Muscle of leg (tissue), 16 donors: ENCODE measurements at places on chromosomes 4 and X. TPM values are rescaled to one million over a fixed set of nuclear protein-coding genes. Genes with fewer than 3 reads are reported as not detected.

The PPP4R3C gene
- total RNA-seq = not detected

- no peak for DNase-seq
Measured at GRCh38 chr4:5631352-5632065, 76.8 kb downstream of the EVC2 start.

DNA sequence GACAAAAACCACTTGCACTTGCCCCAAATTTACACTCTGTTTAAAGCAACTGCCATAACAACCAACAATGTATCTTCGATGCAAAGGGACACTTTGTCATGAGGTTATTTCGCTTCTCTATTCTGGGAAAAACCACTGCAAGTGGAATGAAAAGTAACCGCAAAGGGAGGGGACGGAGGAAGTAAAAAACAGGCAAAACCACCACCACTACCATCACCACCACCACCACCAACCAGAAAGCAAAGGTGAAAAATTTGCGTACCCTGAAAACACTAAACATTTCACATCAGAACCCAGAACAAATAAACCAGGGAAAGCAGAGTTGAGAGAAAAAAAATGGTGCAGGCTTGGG, 1.2 kb upstream of the N4BP2 start:
- DNase-seq = peak; percentile 82

DNA sequence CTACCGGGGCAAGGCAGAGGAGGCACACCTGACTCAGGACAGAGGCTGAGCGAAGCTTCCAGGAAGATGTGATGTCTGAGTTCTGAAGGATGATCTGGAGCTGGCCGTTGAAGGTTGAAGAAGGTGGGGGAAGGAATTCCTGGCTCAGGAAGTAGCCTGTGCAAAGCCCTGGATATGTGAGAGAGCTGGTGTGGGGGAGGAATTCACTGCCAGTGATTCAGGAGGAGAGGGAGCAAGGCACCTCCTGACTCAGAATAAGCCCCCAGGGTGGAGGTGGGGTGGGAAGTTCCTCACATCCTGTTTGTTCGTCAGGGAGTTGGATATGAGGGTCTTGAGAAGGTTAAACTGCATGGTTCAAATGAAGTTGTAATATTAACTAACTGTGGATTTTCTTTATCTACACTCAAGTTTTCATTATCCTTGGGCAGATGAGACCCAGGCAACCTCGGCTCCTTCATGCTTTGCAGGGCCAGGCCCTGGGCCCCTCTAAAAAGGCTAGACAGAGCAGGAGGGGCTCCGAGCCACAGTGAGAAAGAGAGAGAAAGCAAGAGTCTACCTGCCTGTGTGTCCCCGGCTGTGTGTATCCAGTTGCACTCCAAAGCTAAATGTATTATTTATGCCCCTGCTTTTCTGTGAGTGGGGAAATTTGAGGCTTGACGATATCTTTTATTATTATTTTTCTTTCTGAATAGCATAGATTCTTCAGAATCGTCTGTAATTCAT, 7.1 kb downstream of the NHSL2 start:
- DNase-seq = no peak

- peak; percentile 86 for DNase-seq
Measured at GRCh38 chrX:17689971-17690409, 47.3 kb upstream of the SCML1 start.

DNA sequence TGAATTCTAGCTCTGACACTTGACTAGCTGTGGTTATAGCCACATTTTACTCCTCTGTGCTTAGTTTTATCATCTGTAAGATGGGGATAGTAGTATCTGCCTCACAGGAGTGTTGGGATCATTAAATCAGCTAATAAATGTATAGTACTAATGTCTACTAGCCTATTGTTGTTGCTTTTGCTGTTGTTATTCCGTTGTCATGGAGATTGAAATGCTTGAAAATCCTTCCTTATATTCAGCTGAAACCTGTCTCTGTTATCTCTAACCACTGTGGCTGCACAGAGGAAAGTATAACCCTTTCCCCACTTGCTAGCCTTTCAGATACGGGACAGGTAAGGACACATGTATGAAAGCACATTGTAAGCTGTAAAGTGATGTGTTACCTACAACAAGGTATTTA, 33.9 kb downstream of the CLCN5 start:
- no peak for DNase-seq

The ARX gene
- total RNA-seq = 1.4 TPM

The TBX22 gene
- not detected for total RNA-seq

DNA sequence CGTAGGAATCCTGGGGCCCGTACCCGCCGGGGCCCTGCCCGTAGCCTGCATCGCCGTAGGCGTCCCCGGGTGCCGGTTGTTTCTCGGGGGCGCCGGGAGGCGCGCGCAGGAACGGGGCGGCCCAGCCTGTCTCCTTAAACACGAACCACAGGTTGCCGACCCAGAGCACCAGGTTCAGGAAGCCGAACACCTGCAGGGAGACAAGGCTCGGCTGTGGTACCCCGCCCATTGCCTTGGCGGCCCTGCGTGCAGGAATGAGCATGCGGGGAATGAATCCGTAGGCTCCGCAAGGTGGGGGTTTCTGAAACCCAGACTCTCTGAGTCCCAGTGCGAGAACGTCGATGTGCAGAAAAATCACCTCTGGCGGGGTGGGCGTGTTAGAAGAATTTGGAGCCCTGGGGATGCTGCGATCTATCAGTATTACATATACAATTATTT, 5.4 kb upstream of the PRICKLE3 start:
- no peak for DNase-seq

- DNase-seq = no peak
Measured at GRCh38 chr4:4424499-4425115, 37.7 kb downstream of the NSG1 start.

DNA sequence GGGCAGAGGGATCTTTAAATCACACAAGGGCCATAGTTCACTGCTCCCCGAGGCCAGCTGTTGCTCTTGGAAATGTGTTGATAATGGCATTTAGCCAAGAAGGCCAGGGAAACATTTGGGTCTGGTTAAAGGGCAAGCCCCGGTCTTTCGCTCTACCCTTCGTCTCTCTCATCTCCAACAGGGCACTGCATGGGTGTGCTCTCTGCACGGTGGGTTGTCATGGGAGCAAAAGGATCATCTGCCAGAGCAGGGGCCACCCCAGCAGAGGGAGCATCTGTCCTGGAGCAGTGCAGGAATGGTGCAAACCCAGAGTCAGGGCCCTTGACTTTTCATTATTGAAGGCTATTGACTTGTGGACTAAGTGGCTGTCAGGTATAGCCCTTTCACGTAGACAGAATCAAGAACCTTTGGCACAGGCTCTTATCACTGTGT, 22.7 kb upstream of the PGRMC2 start:
- DNase-seq = peak; percentile 57

DNA sequence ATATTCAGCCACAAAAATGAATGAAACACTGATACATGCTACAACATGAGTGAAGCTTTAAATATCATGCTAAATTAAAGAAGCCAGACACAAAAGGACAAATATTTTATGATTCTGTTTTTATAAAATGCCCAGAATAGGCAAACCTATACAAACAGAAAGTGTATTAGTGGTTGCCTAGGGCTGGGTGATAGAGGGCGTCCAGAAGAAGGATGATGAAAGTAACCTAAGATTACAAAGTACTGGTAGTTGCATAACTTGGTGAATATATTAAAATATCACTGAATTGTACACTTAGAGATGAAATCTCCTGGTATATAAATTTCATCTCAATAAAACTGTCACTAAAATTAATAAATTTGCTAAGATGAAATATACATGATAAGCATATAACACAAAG, 67.5 kb downstream of the FBXW7 start:
- DNase-seq = no peak

DNA sequence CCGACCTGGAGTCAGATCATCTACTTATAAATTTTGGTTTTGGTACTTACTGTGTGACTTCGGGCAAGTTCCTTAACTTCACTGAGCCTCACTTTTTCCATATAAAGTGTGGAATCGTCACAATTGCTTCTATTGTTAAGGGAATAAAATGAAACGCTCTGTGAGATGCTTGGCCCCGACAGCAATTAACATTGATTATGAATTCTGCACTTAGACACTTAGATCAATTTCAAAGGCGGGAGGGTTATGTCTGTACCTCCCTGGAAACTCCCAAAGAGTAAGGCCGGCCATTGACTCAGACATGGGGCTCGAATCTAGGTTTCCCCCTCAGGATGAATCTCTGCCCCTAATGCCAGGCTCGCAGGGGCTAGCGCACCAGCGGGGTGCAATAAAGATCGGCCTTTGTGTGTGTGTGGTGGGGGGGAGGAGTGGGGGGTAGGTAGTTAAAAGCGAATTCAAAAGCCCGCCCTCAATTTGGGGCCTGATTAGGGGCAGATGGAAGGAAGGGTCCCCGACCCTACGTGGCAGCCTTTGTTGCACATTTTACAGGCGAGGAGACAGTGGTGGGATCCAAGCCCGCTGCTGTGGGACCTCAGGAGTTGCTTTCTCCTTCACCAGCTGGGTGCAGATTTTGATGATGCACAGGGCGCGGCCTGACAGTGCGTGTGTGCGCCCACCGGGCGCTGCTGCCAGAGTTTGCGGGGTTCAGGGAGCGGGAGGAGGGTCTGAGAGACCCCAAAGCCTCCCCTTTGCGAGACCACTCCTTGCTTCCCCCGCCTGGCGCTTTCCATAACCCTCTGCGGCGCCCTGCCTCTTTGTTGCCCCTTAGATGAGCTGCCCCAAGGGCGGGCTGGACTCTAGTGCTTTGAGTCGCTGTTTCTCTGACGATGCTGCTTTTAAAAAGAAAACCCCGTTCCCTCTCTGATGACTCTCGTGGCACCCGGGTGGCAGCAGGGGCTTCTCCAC, 9.6 kb downstream of the MSX1 start:
- no peak for DNase-seq

GRCh38 chr4:188780686-188781085, 641.4 kb downstream of the TRIML1 start:
- DNase-seq = no peak

DNA sequence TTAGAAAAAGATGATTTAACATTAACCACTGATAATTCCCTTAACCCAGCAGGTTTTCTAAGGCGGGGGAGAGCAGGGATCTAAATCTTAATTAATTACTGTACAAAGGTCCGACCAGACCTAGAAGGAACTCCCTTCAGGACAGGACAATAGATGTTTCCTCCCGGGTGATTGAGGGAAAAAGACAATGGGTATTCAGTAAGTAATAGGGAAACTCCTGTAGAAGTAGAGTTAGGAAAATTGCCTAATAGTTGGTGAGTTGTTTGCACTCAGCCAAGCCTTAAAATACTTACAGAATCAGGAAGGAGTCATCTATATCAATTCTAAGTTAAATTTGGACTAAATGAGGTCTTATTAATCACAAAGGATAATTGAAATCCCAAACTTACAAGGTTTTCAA, 5.8 kb upstream of the SRD5A3 start:
- DNase-seq = no peak

- DNase-seq = no peak
Measured at GRCh38 chr4:40972722-40973121, 223.0 kb downstream of the NSUN7 start.

DNA sequence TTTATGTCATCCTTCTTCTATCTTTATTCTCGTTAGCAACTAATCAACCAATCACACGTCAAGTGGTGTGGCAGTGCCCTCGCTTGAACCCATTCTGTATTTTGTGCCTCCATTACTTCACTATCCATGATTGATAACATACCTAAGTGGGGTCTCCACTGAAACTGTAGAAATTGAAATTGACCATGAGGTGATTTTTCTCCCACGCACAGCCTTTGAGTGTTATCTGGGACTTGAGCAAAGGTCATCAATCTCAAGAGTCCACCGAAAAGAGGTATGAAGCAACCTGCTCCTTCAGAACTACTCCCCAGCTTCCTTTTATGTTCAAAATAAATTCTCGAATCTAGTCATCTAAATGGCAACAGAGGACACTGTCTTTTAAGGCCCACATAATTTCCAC, 111.1 kb downstream of the SCD5 start:
- DNase-seq = no peak

DNA sequence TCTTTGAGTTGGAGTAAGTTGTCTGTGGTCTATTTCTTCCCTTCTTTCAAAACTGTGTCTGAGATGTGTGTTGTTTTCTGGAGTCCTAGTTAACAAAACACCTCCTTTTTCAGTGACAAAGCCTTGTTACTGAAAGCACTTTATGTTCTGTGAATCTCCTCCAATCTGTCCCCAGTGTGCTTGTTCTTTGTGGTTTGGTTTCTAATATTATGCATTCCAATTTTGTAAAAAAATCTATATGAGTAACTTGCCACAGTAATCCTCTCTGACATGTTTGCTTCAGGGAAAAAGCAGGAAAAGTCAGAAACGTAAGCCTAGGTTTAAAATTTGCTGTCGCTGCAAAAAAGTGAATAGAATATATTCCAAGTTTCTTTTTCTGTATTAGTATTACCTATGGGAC, 12.4 kb downstream of the PRRG1 start:
- peak; percentile 39 for DNase-seq

- no peak for DNase-seq
Measured at GRCh38 chrX:11449613-11450012, 156.4 kb downstream of the AMELX start.

DNA sequence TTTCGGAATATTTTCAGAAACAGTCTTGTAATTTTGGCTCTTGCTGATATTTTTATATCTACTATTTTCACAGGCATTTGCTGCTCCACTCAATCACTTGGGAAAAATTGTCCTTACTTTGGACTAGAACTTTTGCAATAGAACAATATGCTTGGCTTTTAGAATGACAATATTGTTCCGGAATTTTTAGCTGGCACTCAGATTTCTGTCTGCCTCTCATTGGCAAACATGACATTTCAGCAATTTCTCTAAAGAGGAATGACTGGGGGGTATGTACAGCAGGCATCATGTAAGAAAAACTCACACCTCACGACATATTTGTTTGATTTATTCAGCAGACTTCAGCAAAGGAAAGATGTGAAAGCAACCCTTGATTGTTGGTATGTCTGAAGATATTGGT, 243.6 kb upstream of the GPRIN3 start:
- no peak for DNase-seq

DNA sequence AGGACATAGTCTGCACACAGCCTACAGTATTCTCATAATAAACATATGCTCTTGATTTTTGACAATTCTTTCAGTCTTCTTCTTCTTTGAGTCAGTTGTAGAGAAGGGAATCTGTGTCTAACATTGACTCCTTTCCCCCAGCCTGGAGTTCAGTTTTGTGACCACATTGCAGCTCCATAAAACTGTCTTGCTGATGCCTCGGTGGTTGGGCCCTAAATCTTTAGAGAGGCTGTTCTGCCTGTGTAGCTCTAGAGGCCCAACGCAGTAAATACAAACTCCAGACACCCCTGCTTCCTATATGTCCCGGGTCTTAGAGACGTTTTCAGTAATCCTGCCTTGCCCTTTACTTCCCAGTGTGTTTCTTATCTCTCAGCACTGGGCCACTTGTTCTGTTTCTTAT, 639.5 kb upstream of the AADAT start:
- DNase-seq = no peak

The PTPN13 gene
- total RNA-seq = 10.5 TPM

The DUSP21 gene
- not detected for total RNA-seq

The CSAG2 gene
- not detected for total RNA-seq

The SLITRK4 gene
- total RNA-seq = 4.7 TPM
